ENCODE measurements at places on chromosomes 5 and 9. TPM values are rescaled to one million over a fixed set of nuclear protein-coding genes. Genes with fewer than 3 reads are reported as not detected.
A peak's percentile ranks its signal among the peaks of the same experiment; 100 is the strongest.

TLR4 gene
- total RNA-seq, result 9.8 TPM

SAP30L gene
- total RNA-seq, result 54.7 TPM

HTR1A gene
- total RNA-seq, result not detected

ORM2 gene
- 2.8 TPM for total RNA-seq

PSD2 gene
- total RNA-seq, result 0.23 TPM

ADGRV1 gene
- total RNA-seq, result 31.9 TPM

DNA sequence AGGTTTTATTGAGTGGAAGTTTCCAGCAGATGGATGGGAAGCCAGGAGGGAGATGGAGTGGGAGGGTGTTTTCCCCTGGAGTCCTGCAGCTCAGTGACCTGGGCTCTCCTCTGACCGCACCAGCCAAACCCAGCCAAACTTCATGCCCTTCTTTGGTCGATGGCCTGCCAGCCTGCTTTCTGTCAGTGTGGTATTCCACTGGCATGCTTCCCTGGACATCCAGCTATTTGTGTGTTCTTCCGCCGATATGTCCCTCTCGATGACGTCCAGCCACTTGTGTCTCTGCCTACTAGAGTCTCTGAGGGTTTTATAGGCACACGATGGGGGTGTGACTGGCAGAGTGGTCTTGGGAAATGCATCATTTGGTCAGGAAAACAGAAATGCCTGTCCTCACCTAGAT lies 33.8 kb downstream of the GPBP1 start:
- DNase-seq, result peak; percentile 21

GRCh38 chr9:76090909-76091308 lies 200.4 kb downstream of the PCSK5 start:
- DNase-seq, result no peak

DNA sequence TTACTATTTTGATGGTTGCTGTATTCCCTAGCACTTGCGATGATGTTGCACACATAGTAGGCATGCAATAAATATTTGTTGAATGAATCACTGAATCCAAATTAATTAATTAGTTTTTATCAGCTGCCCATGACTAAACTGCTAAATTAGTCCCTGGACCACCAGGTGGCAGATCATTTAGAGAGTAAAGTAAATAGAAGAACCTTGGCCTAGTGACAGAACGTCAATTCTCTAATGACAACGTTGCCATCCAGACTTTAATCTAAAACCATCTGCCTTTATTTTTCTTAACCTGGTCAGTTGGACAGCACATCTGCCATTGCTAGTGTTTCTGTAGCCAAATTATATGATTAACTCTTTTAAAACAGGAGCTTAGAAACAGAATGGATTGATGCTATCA lies 457.5 kb downstream of the KIF4B start:
- no peak for DNase-seq

DNA sequence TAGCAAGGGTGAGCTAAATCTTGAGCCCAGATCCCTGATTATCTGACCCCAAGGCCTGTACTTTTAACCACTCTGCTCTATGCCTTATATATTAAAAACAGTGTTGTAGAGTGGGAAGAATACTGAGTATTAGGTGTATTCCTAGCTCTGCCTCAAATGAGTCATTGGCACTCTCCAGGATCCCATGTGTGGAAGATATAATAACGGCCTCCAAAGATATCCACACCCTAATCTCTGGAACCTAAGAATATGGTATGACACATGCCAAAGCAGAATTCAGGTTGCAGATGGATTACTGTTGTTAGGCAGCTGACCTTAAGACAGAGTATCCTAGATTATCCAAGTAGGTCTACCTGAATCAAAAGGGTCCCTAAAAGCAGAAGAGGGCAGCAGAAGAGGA lies 110.8 kb downstream of the ADRB2 start:
- DNase-seq, result no peak

DNA sequence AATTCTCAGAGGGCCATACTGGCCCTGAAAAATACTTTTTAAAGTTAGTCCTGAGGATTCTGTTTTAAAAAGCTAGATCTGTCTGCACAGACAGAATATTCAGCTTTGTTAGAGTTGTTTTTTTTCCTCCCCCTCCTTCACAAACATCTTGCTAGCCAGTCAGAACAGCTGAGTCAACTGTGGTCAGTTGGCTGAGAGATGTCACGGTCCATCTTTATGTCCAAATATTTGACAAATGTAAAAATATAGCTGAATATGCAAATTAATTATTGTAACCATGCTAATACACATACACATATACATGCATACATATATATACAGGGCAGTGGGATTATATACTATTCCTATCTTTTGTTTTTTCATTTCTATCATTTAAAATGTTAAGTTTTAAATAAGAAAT lies 33.9 kb downstream of the UNC13B start:
- no peak for DNase-seq

DNA sequence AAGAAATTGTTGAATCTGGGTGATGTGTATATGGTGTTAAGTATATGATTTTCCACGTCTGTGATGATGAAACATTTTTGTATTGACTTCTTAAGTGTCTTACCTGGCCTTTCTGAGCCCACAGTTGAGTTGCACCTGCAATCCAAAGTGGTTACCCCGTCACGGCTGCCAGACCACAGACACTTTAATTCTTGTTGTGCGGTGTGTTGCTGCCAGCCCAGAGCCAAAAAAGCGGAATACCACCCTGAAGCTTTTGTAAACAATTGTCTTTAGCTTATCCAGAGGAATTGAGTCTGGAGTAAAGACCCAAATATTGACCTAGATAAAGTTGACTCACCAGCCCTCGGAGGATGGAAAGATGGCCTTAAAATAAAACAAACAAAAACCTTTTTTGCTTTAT lies 35.1 kb downstream of the MTAP start:
- no peak for DNase-seq

- DNase-seq, result no peak
Measured at GRCh38 chr5:57693488-57694305, 211.1 kb upstream of the ACTBL2 start.
